CD4-positive, alpha-beta T cell treated with Interleukin-12 subunit alpha and Interleukin-12 subunit beta, for 1 hour (primary cell): ENCODE measurements at places on chromosomes 7 and 10.

DNA sequence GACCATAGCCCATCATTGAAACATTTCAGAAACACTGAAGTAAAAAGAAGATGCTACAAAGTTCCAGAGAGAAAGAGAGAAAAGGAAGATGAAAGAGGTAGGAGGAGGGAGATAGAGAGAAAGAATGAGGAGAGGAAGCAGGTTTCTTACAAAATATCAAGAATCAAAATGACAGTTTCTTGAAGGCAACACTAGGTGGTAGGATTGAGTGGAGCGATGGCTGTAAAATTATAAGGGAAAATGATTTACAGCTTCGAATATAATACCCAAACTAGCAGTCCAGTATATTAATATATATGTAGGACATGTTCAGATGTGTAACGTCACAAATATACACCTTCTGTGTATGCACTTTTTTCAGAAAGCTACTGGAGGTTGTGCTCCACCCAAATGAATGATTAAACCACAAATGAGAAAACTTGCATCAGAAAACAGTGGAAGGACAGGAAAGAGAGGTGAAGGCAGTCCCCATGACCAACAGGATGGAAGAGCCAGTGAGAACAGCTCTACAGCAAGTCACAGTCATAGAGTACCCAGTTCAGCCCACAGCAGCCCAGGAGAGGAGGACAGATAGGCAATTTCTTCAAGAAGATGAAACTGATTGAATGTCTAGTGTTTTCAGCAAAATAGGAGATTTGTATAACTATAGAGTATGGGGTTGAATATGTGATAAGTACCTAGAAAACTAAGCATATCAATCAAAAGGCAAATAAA lies 151.5 kb upstream of the TARP start:
- DNase-seq: no peak

DNA sequence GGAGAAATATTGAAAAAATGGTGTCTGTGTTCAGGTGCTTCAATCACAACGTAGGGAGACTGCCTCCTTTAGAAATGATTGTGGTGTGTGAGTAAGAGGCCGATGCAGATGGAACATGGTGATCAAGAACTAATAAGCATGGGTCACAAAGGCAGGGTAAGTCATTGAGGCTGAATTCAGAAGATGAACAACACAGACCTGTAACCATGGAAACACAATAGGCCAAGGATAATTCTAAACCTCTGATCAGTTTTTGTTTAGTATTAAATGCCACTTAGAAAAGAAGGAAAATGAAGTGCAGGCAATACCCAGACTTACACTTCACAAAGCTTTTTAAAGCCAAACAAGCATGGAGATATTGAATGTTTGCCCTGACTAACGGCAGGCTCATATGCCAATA lies 32.8 kb upstream of the TAS2R16 start:
- DNase-seq: no peak

GRCh38 chr10:113341138-113341537 lies 211.7 kb upstream of the HABP2 start:
- no peak for DNase-seq

GRCh38 chr7:28024786-28025334 lies 155.7 kb downstream of the JAZF1 start:
- no peak for DNase-seq

DNA sequence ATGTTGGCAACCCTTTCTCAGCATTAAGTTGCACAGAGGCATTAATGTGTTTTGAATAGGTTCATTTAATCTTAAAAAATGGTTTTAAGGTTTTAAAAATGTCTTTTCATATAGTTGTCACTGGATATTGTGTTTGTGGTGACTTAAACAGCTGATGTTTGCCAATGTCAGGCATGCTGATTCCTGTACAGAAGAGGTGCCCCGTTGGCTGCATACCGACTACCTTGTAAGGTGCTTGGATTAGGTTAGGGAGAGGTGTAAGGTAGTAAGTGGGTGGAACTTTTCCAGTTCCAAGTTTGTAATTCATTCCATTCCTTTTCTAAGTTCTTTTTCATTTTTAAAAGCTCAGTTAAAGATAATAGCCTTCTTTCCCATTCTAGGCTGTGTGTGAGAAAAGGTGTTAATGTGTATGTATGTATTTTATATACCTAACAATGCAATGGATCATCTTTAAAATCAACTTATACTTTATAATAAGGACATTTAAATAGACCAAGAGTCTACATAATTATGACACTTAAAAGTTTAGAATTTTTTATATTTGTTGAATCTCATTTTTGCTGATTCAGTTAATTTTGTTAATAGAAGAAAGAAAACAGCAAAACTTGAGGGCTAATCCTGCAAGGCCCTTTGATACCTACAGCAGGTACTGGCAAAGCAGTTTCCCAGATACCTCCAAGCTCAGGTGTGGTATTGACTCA lies 155.2 kb downstream of the LCOR start:
- no peak for DNase-seq

DNA sequence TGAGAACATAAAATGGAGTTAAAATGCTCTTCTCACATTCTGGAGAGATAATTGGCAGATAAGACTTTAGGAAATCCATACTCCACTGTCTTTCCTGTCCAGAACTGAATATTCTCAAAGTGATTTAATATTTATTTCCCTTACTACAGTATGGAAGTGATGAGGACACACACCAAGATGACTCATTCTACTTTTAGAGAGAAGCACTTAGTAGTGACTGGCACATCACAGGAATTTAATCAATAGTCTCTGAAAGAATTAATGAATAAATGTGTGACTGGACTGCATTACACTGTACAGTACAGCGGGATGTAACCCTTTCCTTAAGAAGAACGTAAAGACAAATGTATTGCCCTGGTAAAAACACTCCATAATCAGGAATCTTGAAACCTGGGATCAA lies 116.7 kb downstream of the SEMA3E start:
- DNase-seq: no peak

GRCh38 chr7:94057955-94058354 lies 53.8 kb upstream of the BET1 start:
- no peak for DNase-seq

DNA sequence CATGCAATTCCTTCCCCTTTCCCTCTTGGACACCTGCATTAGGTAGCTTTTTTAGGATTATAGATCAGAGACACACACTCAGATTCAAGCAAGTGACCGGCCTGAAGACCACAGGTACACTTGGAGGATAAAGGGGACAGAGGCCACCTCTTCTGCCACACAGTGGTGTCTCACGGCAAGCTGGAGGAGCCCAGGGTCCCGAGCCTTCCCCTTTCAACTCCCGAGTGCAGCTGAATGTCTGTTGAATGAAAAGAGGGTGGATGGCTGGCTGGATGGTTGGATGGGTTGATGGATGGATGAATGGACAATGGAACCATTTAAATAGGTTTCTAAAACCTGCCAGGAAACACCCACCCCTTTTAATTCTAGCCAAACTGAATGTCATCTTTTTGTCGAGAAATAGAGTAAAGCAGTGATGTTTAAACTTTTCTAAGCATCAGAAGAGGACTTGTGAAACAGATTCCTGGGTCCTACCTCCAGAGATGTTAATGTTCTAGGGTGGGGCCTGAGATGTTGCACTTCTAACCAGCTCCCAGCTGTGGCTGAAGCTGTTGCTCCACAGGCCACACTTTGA lies 49.2 kb upstream of the ZMIZ1 start:
- DNase-seq: no peak

DNA sequence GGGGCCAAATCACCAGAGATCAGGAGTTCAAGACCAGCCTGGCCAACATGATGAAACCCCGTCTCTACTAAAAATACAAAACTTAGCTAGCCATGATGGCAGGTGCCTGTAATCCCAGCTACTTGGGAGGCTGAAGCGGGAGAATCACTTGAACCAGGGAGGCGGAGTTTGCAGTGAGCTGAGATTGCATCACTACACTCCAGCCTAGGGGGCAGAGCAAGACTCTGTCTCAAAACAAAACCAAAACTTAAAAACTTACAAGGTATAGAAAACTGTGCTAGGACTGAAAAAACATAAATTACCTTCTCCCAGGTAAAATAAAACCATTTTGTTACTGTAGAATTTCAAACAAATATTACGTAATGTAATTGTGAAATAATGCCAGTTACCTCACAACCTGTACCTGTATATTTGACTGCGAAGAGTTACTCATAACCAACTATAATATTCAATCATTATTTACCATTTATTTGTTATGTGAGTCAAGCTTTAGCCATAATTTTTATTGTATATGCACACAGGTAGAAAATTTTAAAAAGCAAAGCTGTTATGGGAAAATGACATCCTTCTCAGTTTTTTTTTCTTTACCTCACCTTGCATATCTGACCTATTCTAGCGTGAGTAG lies 180.9 kb downstream of the SEMA3A start:
- no peak for DNase-seq

- no peak for DNase-seq
These were observed 107.9 kb upstream of the FAM180A start for GRCh38 chr7:135856356-135857144.

- DNase-seq: no peak
These were observed 95.2 kb downstream of the WDR37 start for GRCh38 chr10:1151076-1152033.

DNA sequence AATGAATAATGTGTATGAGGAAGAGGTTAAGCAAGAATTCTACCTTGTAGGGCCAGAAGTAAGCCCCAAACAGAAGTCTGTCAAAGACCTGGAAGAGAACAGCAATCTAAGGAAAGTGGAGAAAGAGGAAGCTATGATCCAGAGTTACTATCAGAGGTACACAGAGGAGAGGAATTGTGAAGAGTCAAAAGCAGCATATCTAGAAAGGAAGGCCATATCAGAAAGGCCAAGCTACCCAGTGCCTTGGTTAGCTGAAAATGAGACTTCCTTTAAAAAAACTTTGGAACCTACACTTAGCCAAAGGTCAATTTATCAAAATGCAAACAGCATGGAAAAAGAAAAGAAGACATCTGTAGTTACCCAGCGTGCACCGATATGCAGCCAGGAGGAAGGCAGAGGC lies 42.7 kb upstream of the GAD2 start:
- DNase-seq: no peak

DNA sequence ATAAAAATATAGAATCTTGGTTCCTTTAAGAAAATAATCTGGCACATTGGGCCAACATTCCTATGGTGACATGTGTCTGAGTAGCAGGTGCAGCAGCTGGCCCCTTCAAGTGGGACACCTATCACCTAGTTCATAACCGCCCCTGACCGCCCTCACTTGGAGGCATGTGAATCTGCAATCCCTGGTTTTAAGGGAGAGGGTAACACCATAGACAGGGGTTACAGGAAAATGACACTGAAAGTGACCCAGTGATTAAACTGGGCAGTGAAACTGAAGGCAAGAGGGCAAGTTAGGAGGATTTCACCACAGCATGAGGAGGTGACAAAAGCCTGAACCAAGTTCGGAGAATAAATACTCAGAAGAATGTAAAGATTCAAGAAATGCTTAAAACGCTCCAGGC lies 1.1 kb downstream of the RSU1 start:
- DNase-seq: no peak

- DNase-seq: no peak
These were observed 64.3 kb downstream of the CDK13 start for GRCh38 chr7:40014376-40014775.

DNA sequence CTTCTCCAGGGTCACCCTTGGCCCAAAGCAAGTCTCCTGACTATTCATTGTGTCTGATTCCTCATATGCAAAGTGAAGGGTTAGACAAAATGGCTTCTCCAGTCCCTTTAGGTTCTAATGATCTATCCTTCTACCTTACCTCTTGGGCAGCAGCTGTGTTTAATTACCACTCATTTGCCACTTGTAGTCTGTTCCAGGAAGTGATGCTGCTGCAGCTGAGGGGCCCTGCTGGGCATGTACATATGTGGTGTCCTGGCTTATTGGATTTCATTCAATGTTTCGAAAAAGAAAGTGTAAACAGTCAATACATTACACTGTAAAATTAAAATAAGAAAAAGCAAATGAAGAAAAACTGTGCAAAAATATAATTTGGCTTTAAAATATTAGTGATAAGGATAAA lies 36.6 kb downstream of the SCIN start:
- DNase-seq: no peak
